ENCODE measurements at places on chromosomes 4 and X.

GRCh38 chrX:49186125-49187027 lies at the start of gene PRICKLE3:
Gene PRICKLE3 (minus strand): TSS chrX:49186373. CDS start chrX:49186297, 76 bp downstream.
- DNase-seq: peak; percentile 84

DNA sequence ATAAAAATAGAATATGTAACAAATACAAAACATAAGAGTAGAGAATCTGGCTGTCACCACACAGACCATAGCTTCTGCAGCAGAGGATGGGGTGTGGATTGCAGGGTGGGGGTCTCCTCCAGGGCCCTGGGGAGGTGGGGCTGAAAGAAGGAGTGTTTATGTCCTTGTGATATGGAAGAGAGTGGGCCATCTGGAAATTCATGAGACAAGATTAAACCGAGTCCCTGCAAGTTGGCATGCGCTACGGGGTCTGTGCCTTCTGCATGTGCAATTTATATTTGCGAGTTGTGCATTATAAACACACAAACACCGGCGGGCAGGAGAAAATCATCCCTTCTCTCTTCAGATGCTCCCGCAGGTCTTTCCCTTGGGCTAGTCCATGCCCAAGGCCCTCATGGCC lies 145.9 kb downstream of the EVC2 start:
- no peak for DNase-seq

DNA sequence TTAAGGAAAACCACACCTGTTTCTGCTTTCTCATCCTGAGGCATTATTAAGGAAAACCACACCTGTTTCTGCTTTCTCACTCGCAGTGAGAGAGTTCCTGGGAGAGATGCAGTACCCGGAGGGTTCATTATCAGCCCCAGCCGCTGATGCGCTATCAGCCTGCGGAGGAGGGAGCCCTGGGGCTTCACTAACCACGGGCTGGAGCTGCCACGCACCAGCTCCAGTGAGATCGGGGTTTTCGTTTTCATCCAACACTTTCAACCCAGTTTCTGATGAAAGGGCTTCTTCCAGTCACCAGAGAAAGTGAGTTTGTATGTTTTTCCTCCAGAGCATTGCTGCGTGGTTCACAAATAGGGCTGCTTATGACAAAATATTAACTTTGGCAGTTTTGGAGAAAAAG lies 93.2 kb upstream of the PRKX start:
- DNase-seq: no peak

- DNase-seq: no peak
Measured at GRCh38 chr4:64718091-64718490, 308.8 kb upstream of the TECRL start.

DNA sequence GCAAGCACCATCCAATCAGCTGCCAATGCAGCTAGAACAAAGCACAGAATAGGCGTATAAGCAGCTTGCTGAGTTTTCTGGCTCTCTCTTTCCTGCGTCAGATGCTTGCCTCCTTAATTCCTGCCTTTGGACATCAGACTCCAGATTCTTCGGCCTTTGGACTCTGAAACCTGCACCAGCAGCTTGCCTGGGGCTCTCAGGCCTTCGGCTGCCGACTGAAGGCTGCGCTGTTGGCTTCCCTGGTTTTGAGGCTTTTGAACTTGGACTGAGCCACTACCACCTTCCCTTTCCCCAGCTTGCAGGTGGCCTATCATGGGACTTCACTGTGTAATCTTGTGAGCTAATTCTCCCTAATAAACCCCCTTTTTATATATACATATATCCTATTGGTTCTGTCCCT lies 6.1 kb downstream of the TMEM192 start:
- no peak for DNase-seq

DNA sequence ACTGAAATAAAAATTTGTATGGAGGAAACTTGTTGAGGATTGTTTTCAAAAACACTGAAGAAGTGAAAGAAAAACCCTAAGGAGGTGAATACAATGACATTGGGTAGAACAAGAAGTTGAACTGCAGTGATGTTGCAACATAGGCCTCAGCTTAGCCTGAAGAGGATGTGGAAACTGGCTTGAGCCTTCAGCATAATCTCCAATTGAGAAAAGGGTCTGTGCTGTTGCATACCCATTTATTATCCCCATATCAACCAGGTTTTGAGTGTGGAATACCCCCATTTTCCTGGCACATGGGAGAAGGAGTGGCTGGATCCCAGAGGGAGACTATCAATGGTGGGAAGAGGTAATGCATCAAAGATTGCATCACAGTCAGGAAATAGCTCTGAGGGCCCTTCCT lies 695.0 kb upstream of the HS3ST1 start:
- DNase-seq: no peak

DNA sequence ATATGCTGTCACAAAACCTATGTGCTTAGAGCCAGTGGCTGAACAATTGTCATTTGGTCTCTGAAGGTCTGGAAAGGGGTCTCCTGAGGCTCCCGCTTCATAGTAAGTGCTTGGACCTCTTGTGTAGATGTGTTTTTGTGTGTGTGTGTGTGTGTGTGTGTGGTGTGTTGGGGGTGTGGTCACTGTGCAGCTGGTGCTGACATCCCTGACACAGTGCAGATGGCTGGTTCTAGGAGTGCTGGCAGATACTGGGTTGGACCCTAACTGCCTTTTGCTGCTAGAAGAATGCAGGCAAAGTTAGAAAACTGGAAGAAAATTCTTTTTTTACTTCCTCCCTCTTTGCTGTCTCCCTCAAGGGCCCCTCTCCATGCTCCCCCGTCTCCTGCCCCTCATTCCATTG lies 1872.6 kb downstream of the ARAP2 start:
- DNase-seq: no peak

GRCh38 chr4:147332091-147332490 lies 148.8 kb upstream of the EDNRA start:
- DNase-seq: no peak

DNA sequence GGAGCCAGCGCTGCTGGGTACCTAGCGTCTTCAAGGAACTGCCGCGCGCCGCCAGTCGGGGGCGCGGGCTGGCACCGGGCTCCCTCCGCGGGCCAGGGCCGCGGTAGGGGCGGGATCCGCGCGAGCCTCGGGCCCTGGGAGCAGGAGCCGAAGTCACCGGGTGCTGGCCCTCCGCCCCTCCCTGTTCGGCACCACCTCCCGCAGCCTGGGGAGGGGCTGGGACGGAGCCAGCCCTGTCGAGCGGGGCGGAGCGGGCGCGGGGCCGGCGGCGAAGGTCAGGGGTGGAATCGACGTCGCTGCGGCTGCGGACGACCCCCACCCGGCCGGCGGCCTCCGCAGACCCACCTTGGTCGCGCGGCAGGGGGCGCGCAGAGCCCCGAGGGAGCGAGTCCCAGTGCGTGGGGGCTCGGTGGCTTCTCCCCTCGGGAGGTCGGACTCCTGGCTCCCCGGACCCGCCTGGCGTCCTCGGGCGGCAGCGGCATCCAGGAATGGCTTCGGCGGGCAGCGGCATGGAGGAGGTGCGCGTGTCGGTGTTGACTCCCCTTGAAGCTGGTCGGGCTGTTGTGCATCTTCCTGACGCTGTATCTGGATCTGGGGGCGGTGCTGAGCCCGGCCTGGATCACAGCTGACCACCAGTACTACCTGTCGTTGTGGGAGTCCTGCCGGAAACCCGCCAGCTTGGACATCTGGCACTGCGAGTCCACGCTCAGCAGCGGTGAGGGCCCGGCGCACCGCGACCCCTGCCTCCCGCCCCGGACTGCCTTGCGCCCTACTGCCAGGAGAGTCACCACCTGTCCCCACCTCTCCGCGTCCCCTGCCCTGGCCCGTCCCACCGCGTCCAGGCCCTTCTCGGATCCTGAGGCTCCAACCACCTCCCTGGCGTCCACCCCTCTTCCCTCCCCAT lies 50.5 kb upstream of the FAM47C start:
- no peak for DNase-seq
